ENCODE measurements at places on chromosomes 1 and 21.

DNA sequence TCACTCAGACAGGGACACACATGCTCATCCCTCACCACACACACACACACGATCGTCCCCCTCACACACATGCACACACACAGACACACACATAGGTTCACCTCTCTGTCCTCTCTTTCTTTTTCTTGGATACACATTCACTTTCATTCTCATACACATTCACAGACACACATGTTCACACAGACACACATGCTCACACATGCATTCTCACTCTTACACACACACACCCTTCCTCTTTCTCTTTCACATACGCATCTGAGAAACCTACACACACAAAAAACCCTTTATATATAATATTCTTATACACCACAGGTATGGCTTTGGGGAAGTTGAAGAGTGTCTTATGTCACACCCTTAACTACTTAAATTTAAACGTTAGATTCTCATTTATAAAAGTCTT is 248.6 kb upstream of the RUNX1 start:
- DNase-seq: no peak

DNA sequence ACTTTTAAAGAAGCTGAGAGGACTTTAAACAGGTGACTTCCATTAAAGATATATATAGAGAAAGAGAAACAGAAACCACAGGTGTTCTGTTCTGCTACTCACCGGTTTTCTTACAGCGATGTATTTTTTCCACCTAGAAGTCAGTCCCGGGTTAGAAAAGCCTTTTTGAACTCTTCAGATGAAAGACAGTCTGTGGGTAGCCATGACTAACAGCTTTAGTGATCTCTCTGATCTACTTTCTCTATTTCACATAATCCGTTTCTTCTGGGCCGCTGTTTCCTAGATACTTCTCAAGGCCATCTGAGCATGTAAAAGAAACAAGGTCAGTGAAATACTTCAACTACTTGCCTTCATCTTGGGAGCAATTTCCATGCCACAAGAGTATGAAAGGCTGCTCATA is 25.1 kb downstream of the WDR64 start:
- DNase-seq: peak; percentile 69

GRCh38 chr1:166789286-166789685 is 50.0 kb upstream of the POGK start:
- no peak for DNase-seq

- no peak for DNase-seq
Measured at GRCh38 chr1:54456921-54457529, 50.8 kb upstream of the SSBP3 start.

DNA sequence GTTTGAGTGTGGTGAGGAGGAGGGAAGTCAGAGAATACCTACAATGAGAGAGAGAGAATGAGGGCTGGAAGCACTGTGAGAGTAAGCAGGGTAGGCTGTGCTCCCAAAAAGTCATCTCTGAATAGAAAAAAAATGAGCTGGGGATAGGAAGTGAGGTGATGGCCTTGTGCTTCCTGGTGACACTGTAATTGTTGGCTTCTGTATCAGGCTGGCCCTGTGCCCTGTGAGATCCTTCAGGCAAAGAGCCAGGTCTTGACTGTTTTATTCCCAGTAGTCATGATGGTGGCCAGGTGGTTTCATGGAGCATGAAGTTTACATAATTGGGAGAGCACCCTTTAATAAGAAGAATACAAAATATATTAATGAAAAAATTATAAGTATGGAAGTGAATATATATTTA is 20.4 kb upstream of the SPATA6 start:
- DNase-seq: no peak

Data from CD4-positive, alpha-beta memory T cell (primary cell).